ENCODE measurements at places on chromosomes 5 and 9.

DNA sequence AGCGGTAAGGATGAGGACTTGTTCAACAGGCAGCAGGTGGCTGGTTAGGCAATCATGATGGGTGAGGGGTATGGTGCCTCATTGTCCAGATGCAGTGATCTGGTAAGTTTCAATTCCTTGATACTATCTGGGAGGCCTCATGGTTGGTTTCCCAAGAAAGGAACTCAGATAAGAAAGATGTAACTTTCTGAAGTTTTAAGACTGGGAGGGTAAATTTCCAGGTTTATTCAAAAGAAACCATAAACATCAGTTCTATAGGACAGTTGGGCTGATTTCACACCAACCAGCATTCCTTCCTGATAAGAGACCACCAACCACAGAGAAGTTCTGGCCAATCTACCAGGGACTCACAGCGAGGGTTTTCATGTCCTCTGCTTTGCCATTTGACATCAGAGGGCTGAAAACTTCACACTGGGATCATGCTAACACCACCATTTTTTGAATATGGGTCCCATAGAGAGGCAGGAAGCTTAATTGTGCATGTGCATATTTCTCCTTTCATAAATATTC is 773 bp upstream of the AGGF1 start:
- no peak for DNase-seq

DNA sequence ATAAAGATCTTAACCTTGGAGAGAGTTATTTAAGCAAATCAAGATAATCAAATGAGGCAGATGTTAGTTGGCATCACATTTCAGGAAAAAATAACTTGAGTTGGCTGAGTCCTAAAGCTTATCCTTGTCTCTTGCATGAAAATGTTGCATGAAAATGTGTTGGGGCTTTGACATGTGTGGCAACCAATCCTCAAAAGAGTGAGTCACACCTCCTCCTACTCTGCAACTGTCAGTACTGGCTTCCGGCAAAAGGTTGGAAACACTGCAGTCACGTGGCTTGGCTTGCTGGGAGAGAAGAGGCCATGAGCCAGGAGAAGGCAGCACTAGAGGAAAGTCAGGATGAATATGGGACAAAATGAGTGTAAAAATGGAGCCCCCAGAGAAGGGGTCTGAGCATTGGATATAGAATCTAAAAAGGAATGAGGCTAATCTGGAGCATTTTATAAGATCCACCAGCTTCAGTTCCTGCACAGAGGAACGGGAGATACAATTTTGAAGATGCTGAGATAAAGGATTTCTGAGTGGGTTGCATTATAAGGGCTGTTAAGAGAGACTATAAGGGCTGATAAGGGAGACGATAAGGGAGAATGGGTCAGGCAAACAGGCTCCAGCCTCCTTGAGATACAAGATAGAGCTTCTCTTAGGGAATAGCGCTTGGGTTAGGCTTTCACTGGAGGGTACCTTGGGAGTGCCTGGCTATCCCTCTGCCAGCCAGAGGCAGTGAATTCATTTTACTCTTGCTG is 43.1 kb downstream of the SPATA31D1 start:
- peak; percentile 73 for DNase-seq

DNA sequence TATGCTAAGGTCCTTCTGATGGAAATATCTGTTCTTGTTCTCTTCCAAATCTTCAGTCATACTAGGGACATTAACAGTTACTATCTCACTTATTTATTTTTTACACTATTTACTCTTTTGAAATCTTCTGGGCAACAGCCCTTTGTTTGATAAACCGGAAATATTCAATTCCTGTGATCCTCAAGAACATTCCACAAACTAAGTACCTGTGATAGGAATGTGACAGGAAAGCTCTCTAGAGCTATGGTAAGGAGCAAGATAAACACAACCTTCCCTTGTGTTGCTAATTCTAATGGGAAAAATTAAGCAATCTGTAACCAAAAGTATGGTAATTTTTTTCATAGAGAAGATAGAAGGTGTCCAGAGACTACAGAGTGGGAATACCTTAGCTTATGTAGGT is 22.0 kb upstream of the ANKRD34B start:
- no peak for DNase-seq

DNA sequence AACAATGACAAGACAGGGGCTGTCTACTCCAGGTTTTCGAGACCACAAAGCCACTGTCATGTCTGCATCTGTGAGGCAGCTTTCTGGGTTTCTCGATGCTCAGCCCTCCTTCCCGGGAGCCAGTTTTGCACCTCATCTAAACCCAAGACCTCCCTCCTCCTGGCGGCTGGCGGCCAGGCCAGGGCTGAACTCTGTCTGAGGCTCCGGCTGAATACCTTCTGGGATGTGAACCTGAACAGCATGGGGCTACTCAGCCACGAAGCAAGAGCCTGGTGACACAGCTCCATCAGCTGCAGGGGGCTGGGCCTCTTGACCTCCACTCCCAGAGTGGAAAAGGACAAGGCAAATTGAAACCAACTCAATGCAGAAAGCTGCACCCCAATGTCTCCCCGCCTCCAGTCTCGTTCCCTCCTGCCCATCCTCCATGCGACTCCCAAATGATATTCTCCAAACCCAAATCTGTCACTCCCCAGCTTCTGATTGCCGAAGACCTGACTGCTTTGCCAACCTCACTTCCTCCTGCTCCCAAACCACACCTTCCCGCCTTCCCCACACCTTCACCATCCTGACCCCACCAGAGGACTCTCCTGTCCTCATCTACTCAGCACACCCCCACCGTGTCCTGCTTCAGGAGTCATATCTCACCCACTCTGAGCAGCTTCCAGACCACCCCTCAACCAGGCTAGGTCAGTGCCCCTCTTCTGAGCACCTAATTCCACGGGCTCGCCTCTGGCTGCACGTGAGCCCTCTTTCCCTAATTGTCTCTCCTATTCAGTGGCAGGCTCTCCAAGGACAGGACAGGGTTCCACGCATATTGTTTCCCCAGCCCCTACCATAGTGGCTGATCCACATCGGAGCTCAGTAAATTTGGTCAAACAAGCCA is 4.5 kb downstream of the ANKS6 start:
- DNase-seq = no peak
